Naive thymus-derived CD8-positive, alpha-beta T cell (primary cell): ENCODE measurements at places on chromosomes 11 and 22.

- no peak for DNase-seq
These were observed 24.6 kb downstream of the MYBPC3 start for GRCh38 chr11:47327949-47328348.

DNA sequence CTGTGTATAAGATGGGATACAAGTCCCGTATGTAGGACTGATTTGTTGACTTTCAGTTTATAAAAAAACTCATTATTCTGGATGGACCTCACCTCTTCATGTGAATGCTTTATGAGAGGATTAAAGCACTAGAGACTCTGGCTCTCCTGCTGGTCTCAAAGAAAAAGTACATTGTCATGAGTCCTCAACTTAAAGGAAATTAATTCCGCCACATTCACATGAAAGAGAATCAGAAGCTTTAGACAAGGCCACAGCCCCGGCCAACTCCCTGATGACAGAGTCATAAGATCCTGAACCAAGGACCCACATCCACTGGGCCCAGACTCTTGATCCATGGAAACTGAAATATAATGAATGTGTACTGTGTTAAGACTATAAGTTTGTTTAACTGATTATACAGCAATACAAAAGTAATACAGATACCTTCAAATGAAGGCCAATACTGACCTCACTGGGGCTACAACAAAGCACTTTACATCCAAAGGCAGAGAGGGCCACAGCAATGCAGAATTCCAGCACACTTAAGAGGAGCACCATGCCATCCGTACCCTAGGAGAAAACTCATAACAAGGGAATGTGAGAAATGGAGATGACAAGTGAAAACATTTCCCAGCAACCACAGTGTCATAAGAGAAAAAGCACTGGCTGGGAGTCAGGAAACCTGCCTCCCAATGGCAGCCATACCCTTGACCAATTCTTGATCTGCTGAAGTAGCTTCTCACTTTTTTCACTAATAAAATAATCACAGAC is 25.4 kb upstream of the MS4A6A start:
- DNase-seq = no peak

DNA sequence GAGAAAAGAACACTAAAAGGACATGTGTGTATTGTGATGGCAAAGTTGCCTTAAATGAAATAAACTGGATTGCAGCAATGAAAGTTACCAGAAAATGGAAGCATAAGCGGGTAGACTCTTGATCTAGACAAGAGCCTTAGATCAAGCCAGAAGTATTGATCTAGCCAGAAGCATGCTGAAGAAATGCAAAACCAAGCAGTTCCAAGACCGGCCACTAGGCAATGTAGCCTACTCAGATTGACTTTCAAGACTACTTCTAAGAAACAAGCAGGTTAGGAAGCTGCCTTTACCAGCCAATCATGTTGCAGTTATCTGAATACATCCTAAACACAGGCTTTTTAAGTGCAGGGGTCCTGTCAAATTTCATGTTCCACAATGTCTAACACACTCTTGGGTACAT is 54.6 kb downstream of the KCNA4 start:
- no peak for DNase-seq

DNA sequence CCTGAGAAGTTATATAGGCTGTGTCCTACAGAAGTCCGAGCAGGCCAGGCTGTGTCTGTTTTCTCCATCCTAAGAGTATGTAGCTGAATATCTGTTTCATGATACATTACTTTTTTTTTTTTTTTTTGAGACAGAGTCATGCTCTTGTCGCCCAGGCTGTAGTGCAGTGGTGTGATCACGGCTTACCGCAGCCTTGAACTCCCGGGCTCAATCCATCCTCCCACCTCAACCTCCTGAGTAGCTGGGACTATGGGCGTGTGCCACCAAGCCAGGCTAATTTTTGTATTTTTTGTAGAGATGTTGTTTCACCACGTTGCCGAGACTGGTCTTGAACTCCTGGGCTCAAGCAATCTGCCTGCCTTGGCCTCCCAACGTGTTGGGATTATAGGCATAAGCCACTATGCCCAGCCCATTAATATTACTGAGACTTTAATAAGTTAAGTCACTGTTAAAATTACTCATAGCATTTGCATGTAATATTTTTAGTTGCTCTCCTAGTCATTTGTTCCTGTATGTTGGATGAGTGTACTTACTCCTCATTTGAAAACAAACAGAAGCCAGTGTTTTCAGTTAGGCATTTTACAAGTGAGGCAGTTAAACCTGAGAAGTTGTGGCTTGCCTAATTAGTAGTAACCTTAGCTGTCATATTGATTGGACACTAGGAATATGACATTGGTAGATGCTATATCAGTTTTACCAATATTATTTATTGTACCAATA is 26.1 kb downstream of the DRG1 start:
- DNase-seq = no peak

- DNase-seq = no peak
These were observed 59.9 kb upstream of the RRAS2 start for GRCh38 chr11:14418801-14419417.

DNA sequence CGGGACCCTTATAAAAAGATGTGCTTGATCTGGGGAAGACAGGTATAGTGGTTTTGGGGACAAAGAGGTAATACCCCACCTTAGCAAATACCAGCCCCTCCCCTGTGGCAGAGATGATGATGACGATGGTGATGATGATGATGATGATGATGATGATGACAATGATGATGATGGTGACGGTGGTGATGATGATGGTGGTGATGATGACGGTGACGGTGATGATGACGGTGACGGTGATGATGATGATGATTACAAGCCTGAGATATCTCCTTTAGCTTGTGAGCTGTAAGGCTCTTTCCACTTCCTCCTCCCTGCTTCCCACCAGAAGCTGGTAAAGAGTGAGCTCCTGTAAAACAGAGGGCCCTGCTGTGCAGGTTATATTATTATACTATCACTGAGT is 89.5 kb upstream of the TMEM45B start:
- no peak for DNase-seq

- DNase-seq = no peak
These were observed 977.9 kb upstream of the CCDC90B start for GRCh38 chr11:84264066-84264465.

DNA sequence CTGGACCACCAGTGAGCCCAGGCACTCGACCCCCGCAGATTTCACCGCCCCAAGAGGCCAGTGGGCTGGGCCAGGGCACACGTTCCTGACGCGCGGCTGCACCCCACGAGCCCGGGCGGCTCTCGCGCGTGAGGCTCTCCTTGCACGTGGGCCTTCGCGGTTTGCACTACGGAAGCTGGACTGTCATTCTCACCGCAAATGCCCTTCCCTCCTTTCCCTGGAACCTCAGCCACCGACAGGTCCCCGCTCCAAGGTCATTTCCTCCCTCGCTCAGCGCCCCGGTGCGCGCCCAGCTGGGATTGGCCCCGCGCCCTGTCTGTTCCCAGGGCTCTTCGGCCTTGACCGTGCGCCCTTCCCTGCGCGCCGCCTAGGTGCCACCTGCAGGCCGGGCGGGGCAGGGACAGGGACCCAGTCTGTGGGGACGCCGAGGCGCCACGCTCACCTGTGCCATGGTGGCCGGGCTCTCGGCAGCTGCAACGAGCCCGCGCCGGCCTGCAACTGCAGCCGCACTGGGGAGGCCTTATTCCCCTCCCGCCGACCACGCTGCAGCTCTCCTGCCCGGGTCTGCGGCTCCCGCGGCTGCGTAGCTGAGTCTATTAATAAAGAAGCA is 2.1 kb upstream of the CPT1A start:
- peak; percentile 69 for DNase-seq

DNA sequence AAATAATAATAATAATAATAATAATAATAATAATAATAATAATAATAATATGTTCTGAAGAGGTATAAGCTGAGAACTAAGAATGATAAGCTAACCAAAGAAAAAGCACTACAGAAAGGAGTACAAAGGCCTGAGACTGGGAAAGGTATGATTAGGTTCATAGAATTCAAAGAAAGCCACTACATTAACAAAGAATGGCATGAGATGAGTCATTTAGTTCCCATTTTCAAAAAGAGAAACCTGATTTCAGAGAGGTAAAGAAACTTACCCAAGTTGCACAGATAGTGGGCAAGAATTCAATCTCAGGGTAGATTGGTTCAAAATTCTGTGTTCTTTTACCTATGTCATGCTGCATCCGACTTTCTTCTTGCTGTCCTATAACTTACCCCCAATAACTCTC is 350.9 kb downstream of the TTC28 start:
- no peak for DNase-seq

DNA sequence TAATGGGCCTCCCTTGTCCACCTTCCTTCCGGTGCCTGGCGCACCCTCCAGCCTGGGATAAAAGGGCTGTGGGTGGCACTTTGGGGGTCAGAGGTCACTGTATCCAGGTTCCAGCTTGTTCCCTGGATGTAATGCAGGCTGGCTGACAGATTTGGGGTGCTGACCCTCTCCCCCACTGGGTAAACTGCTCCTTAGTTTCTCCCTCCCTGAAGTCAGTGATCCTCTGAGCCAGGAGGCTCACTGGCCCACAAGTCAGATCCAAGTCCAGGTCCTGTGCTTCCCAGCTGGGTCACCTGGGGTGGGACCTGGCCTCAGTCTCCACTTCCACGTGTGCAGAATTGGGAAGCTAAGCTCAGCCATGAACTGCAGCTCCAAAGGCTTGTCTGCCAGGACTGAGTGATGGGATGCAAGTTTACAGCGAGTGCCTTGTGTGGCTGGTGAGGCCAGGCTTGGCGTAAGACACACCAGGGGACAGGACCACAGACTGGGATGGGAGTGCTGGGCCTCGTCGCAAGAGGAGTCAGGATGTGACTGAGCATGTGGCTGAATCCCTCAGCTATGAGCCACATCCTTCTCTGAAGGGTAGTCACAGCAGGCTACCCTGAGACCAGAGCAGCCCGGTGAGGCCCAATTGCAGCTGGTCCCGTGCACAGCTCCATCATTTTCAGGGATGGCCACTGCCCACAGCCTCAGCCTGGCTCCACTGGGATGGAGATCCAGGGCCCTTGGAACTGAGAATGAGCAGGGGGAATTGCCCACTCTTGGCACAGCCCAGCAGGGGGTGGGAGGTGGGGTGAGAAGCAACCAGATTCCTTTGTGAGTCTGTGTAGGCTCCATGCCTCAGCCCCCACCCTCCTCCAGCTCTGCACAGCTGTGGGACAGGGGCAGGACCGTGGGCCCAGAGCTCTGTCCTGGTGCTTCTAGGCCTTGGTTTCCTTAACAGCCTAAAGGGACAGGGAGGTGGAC is 7.2 kb downstream of the SHISA8 start:
- DNase-seq = no peak

DNA sequence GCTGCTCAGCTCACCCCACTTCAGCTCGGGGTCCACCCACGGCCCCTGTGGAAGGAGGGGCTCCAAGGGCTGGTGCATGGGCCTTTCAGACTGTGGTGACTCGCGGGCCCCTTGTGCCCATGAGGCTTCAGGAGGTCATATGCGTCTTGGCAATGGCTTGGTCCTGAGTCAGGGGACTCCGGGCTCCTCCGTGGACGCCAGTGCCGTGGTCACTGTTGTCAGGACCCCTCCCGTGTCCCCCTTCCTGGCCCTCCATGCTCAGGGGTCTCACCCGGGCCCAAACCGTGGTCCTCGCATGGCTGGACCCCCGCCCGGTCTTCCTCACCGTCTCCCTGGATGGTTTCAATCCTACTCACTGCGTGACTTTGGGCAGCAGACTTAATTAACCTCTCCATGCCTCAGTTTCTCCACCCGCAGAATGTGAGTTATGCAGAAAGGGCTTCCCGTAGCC is 436.4 kb downstream of the TBC1D22A start:
- DNase-seq = no peak

DNA sequence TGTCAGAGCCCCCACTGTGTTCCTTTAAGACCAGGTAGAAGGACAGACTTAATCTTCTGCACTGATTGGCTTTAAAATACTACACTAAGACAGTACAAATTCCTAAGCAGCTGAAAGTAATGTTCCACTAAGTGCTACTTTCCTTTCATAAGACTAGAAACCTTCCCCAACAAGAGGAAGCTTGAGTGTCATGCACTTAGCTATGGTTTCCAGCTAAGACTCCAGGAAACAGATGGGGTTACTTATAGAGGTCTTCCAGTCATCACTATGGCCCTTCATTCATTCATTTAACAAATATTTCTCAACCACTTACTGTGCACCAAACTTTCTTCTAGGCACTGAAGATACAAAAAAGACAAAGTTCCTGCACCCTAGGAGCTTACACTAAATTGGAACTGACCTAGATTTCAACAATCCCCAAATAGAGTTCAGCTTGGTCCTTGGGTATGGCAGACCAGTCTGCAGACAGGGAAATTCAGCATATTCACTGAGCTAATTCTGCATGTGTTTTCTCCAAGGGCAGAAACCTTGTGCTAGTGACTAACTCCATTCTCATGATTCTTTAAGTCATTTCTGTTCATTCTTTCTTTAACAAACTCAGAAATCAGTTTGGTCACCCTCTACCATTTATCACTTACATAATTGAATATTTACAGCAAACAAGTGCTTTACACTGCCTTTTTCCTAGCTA is 178.4 kb upstream of the MTNR1B start:
- no peak for DNase-seq

- DNase-seq = no peak
These were observed 81.6 kb downstream of the YAP1 start for GRCh38 chr11:102191832-102192231.

DNA sequence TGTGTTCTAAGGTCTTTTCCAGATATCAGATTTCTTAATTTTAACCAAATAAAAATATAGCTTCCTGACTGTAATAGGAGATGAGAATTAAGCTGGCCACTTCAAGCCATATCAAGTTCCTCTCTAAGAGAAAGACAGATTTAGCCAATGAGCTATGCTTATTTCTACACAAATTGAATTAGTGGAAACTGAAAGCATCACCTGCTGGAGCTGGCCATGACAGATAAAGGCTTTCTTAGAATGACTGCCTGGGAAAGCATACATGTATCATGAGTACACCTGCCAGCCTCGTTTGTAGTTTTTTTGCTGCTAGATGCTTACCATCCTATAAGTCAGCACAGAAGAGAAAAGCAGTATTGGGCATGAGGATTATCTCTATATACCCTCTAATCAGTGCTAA is 53.5 kb upstream of the DBX1 start:
- DNase-seq = no peak

DNA sequence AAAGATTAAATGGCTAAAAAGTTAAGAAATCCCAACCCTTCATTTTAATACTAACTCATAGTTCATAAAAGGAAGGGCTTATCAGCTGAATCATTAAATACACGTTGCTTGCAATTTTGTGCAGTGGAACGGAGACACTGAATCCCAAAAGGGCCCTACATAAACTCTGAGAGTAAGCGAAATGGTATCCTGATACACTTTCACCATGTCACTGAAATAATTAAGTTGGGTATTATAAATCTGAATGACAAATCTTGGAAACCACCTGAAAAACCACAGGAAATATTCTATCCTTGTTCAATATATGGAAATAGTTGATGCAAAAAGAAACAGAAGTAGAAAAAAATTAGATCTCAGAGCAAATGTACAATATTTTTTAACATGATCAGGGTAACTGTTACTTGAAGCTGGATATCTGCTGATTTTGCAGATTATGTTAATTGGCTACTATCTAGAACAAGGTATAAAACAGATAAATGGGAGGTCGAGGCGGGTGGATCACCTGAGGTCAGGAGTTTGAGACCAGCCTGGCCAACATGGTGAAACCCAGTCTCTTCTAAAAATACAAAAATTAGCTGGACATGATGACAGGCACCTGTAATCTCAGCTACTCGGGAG is 55.1 kb downstream of the MAML2 start:
- no peak for DNase-seq
